ENCODE measurements at places on chromosomes 13 and 19.
A peak's percentile ranks its signal among the peaks of the same experiment; 100 is the strongest.

DNA sequence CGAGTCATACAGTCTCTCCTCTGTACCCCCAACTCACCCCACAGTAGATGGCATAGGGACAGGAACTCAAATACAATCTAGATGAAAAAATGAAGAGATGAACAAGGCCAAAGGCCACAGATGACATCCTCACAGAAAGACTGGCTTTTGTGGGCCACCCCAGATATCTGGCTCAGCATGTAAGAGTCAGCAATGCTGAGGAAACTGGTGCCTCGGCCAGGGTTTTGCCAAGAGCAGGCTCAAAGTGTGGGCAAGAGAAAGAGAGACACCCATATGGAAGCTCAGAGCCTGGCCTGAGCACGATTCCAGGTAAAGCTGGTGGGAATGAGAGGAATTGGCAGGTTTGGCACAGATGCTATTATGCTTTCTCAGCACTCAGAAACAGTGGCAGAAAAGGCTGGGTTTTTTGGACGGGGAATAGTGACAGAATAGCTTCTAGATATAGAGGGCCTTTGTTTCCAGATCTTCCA lies 460.6 kb downstream of the FOXO1 start:
- no peak for DNase-seq

- peak; percentile 31 for DNase-seq
These were observed at the start of gene PRR12 for GRCh38 chr19:49590971-49591730. Gene PRR12 (plus strand): TSS chr19:49591182. CDS start chr19:49591655, 473 bp downstream.

- no peak for DNase-seq
These were observed 500.8 kb upstream of the PCDH20 start for GRCh38 chr13:61916483-61916882.

DNA sequence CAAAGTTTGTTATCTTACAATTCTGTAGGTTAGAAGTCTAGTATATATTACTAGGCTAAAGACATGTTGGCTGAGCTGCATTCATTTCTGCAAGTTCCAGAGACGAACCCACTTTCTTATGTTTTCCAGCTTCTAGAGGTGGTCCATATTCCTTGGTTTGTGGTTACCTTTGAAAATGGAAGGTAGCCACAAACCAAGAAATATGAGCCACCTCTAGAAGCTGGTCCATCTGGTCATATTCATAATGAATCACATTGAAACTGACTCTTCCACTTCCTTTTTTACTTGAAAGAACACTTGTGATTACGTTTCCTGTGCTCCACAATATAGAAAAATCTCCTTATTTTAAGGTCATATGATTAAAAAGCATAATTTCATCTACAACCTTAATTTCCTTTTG lies 943.0 kb upstream of the PCDH9 start:
- DNase-seq: no peak

DNA sequence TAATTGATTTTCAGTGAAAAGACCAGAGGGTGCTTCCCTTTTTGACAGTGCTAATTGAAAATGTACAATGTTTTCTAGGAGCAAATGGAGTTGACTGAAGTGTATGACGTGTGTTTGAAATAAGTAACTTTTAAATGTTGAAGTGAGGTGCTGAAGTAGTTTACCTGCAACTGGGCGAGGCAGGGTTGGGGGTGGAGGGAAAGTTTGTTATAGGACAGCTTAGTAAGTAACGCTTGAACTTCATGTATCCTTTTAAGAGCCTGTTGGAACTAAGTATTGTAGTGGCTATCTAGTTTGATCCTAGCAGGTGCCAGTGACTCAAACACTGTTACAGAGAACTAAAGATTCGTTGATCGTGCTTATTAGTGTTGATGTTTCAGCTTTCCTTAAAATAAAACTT lies 5.9 kb downstream of the SLAIN1 start:
- DNase-seq: no peak

DNA sequence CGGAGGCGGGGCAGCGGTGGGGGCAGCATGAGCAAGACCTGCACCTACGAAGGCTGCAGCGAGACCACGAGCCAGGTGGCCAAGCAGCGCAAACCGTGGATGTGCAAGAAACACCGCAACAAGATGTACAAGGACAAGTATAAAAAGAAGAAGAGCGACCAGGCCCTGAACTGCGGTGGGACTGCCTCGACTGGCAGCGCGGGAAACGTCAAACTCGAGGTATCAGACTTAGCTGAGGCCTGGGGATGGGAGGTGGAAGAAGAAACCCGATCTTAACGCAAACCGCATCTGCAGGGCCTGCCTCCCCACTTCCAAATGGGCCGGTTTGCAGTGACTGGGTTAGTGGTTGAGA lies 693 bp downstream of the RFXAP start:
- DNase-seq: no peak

- no peak for DNase-seq
These were observed 14.8 kb upstream of the DNAJC15 start for GRCh38 chr13:43008596-43008995.

GRCh38 chr19:57338877-57339276 lies 12.2 kb upstream of the ZNF304 start:
- peak; percentile 67 for DNase-seq
